Fibroblast of gingiva (primary cell): ENCODE measurements at places on chromosomes 7 and 10.
A peak's percentile ranks its signal among the peaks of the same experiment; 100 is the strongest.

DNA sequence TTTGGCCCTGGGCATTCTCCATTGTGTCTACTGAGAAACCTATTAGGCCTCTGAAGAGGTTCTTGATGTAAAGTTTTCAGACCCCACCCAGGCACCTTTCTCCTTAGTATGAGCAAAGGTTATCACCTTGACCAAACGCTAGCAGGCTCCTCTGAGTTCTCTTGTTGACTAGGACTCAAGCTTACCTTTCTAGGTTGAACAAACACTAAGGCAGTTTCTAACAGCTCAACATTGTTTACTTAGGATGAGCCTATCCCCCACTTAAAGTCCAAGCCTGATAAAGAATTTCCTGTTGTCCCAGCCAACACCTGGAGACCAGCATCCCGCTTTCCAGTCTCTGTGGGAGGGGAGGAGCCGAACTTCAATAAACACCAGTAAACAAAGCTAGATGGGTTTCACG, 26.3 kb upstream of the ITGB8 start:
- DNase-seq: no peak

DNA sequence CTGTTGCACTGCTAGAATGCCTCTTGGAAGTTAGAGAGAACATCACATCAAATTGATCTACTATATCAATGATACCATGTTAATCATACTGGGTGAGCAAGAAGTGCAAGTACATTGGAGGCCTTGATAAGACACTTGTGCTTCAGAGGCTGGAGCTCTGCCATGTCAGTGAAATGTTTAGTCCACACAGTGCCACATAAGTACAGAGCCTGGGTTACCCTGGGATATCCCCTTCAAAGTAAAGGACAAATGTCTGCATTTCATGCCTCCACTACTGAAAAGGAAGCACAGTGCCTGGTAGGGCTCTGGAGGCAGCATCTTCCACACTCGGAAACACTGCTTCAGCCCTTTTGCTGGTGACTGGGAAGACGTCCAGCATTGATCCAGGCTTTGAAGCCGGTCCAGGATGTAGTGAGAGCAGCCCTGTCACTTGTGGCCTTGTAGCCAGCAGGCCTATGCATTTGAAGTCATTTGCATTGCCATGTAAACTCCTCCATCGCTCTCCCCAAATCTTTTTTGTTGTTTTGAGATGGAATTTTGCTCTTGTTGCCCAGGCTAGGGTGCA, 15.7 kb upstream of the STN1 start:
- no peak for DNase-seq

- DNase-seq: no peak
These were observed 8.3 kb downstream of the MDFIC start for GRCh38 chr7:114930107-114930661.

GRCh38 chr7:116863936-116864500, 1.6 kb downstream of the CAPZA2 start:
- no peak for DNase-seq

GRCh38 chr7:28958235-28958979, at the start of gene TRIL:
Gene TRIL (minus strand): TSS chr7:28958330. CDS start chr7:28958046, 284 bp downstream.
- DNase-seq: peak; percentile 62

DNA sequence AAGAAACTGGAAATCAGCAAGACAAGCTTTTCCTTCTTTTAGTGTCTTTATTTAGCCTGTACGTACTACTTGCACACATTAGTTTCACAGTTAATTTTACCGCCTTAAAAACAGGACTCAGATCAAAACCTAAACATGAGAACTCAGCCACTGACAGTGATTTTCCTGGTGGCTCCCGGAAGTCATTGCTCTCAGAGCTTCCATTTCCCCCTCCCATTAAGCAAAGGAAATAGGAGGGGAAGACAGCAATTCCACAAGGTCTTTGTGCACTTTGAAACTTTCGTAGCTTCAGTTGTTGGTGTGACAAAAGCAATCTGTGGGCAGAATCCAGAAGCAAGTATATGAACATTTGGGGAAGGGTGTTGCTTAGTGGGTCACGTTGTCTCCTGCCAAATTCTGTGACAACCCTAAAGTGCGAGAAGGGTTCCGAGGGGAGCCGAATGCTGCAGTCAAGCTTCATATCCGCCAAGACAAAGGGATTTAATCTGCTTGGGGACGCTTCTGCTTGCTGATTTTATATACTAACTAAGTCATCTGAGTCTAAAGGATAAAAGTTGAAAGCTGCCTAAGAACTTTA, 30.4 kb downstream of the FAM53B start:
- no peak for DNase-seq
